G401 (cell line): ENCODE measurements at places on chromosomes 1 and 21.

DNA sequence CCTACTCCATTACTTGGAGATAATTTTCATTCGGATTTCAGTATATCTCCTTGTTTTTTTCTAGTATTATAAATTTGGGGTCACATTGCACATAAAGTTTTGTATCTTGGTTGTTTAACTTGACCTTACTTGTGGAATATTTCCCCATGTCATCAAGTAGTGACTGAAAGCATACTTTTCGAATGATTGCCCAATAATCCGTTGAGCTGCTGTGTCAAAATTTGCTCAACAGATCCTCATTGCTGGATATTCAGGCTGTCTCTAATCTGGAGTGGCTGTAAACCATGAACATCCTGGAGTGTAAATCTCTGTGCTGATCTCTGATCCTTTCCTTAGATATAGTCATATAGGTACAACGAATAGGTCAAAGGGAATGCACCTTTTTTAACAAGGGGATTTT is 4.9 kb downstream of the NIPAL3 start:
- DNase-seq = no peak

GRCh38 chr1:21866707-21867043 is 54.6 kb downstream of the LDLRAD2 start:
- no peak for DNase-seq

- peak; percentile 96 for DNase-seq
These were observed 164.9 kb downstream of the CAMTA1 start for GRCh38 chr1:6950001-6950765.

DNA sequence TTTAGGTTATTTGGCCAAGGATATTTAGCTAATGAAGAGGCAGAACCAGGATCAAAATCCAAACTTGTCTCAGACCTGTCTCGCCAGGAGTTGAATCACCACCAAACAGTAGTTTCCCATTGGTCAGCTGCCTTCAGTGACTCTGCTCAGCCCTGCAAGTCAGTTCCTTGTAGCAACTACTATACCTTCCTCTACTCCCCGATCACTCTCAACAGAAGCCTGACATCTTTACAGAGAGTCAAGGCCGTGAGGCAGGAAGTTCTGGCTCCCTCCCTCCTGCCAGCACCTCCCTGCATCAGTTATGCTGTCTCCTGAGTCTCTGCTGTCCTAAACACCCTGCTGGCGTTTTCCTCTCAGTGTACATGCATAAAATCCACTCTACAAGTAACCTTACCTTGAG is 13.2 kb downstream of the PSMD4 start:
- no peak for DNase-seq

DNA sequence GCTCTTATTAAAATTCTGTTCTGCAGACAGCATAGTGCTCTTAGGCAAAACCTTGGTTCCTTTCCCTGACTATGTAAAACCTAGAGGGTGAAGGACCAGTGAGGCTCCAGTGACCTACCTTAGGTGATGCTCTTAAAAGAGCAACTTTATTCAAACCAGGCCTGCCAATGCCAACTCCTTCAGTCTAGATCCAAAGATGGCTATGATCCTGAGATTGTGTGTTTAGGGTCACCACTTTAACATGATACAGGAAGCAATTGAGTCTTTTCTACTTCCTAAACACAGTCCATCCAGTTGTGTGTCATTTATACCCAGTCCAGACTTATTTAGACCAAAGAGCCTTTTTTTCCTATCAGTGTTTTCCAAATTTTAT is 10.8 kb downstream of the MCL1 start:
- DNase-seq = no peak

- DNase-seq = no peak
These were observed 25.4 kb downstream of the PTPRC start for GRCh38 chr1:198664068-198664788.

- no peak for DNase-seq
These were observed 5.2 kb downstream of the ADAMTS4 start for GRCh38 chr1:161193561-161194235.

DNA sequence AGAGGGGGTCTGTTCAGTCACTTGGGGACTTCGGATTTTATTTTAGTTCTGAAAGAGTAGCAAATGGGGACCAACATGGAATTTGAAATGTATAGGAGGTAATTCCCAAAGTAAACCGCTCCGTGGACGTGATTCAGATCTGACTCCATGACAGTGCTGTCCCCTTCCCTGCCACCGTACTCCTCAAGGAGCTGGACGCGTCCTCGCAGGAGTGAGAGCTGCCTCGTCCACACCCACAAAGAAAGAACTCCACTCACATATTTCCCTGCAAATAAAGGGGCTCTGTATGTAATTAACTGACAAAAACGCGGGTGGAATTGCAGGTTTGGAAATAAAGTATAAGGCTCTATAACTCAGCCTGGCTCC is 183.6 kb downstream of the ETS2 start:
- no peak for DNase-seq

DNA sequence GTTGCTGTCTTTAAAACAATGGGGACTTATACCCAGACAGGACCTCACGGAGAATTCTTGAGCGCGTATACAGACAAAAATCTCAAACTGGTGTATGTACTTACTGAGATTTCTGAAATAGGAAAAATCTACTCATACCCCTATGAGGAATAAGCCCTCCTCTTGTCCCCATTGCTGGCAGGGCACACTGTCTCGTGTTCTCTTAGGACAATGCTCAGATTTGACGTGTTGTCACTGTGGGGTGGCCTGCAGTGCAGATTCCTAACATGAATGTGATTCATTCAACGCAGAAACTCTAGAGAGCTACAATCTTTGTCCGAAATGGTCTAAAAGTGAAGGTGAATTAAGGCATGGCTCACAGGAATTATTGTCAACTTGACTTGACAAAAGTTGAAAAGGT is 31.1 kb upstream of the PDE9A start:
- no peak for DNase-seq
